ENCODE measurements at places on chromosomes 2 and 18.

DNA sequence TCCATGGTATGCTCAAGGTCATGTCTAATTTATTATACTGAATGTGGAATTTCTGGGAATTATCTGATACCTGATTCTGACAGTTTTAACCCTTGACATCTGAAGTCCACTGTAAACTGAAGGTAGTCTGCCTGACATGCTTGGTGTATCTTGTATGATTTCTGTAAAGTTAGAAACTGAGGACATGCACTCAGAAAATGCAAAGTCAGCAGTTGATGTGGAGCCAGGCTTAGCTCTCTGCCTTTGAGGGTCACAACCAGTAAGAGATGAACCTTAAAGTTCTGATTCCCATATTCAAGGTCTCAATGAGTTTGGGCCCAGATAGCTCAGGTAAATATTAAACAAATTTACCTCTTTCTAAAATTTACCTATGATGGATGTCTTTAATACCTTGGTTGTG is 12.3 kb upstream of the CTLA4 start:
- no peak for DNase-seq

DNA sequence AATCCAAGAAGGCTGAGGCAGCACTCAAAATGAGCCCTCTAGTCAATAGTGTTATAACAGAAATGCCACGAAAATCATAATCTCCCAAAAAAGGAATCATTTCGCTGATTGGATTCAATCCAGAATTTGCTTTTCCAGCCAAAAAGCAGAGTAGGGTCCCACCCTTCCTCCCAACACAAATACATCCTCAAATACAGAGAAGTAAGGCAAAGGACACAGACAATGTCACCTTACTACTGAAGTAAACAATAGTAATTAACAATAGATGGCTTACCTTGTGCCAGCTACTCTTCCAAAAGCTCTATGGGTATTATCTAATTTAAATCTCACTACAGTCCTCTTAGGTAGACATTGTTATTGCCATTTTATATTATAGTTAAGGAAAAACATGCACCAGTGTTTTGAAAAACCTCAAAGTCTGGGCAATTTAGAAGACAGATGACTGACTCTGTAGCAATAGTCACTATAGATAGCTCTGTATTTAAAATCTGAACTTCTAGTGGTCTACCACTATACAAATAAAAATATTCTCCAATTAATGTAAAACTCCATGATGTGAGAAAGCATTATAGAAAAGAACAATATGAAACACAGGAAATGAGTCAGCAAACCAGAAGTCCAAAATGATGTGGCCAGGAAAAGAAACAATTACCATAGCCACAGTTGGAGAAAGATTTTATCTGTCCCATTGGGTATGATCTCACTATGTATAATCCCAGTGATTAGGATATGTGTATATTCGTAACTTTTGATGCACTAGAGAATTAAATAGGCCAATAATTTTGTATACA is 305.0 kb upstream of the ERBB4 start:
- peak; percentile 92 for DNase-seq

GRCh38 chr2:97805776-97806175 is 92.4 kb downstream of the ZAP70 start:
- no peak for DNase-seq

GRCh38 chr2:72665448-72665847 is 160.4 kb downstream of the EXOC6B start:
- no peak for DNase-seq

DNA sequence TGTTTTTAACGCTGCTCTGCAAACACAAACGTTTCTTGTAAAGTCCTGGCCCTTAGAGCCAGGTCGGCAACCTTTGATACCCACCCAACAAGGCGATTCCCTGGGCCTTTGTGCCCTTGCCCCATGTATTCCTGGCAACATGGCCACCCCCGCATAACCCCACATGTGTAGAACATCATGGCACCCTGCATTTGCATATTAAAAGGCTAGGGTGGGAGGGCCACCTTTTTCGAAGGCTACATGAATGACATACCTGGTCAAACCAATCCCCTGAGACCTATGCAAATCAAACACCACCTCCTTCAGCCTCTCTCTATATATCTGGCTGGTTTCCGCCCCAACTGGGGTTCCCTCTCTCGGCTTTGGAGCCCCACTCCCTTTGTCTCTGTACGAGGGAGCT is 105.2 kb downstream of the MYO5B start:
- no peak for DNase-seq

- no peak for DNase-seq
Observed at GRCh38 chr2:74500578-74500946, 1.2 kb upstream of the LBX2 start.

DNA sequence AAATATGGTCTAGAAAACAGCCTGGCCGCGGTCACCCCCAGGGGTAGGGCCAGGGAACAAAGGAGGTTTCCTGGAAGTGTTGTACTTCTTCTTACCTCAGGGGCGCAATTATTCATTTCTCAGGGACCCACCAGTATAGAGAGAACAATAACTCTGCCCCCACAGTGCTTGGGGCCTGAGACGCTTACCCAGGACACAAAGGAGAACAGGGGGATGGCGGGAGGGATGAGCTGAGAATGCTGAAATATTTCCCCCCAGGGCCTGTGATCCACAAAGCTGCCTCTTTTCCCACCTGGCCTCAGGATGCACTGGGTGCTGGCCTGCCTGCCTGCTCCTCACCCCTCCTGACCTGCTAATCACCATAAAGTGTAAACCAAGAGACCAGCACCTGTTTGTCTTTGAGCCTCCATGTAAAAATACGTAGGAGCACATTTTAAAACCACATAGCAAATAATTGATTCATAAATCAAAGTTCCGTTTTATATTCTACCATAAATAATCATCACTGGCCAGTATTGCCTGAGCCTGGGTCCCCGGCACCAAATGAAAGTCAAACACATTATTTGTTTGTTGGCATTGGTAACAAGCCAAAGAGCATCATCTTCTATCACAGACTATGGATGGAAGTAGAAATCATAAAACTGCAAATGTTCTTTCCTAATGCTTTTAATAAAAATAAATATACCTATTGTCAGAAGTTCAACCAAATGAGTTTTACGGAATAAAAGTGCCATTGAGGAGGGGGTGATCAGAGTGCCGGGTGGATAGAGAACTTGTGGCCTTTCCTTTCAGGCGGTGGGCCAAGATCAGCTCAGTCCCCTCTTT is 67.3 kb upstream of the RMDN2 start:
- no peak for DNase-seq

GRCh38 chr2:239726631-239727181 is 298.4 kb downstream of the NDUFA10 start:
- no peak for DNase-seq

- DNase-seq: no peak
Observed at GRCh38 chr2:12124790-12125189, 378.4 kb downstream of the LPIN1 start.

DNA sequence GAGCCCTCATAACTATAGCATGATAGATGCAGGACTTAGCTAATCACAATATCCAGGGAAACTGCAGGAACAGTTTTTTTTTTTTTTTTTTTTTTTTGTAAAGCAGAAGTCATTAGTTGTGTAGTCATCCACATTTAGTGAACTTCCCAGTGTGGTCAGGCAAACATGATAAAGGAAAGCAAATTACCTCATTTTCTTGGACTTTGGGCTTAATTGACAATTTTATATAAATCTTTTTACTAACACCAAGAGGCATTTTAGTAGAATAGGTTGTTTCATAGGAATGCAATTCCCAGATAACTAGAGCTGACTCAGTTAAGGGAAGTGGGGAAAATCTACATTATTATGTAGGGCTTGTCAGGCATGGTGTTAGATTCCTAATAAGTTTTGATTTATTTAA is 142.7 kb upstream of the GCFC2 start:
- peak; percentile 89 for DNase-seq

DNA sequence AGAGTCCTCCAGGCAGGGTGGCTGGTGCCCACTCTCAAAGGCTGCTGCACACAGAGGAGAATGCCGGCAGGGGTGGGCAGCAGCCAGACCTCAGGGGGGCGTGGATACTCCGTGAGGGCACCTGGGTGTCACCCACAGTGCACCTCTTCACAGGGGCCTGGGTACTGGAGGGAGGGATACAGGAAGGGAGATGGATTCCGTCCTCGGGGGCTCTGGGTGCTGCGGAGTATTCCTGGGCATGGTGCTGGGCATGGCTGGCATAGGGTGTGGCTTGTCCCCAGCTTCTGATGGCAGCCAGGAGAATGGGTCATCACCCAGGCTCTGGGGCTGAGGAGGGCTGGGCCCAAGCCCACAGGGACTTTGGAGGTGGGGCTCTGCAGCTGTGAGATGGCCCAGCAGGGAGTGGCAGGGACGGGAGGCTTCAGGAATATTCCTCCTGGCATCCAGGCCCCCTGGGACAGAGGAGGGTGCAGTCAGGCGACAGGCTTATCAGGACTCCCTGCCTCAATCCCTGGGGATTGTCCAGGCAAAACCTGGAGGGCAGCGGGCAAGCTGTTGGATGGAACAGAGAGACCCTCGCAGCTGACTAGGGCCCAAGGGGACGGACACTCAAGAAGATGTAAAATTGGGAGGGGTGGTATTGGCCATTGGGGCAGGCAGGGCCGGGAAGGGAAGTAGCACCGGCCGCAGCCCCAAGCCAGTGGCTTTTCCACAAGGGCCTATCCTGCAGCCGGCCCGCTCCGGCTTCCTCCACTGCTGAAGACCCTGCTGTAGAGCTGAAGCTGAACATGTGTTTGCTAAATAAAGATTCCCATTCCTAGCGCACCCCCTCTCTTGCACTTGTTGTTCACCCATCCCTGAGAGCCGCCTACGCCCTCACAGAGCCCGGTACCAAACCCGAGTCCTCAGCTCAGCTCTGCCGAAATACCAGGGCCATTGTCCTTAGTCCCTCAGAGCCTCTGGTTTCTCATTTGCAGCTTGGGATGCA is 5.7 kb upstream of the KLHL30 start:
- no peak for DNase-seq

GRCh38 chr2:134336921-134337320 is 83.0 kb downstream of the MGAT5 start:
- DNase-seq: no peak

DNA sequence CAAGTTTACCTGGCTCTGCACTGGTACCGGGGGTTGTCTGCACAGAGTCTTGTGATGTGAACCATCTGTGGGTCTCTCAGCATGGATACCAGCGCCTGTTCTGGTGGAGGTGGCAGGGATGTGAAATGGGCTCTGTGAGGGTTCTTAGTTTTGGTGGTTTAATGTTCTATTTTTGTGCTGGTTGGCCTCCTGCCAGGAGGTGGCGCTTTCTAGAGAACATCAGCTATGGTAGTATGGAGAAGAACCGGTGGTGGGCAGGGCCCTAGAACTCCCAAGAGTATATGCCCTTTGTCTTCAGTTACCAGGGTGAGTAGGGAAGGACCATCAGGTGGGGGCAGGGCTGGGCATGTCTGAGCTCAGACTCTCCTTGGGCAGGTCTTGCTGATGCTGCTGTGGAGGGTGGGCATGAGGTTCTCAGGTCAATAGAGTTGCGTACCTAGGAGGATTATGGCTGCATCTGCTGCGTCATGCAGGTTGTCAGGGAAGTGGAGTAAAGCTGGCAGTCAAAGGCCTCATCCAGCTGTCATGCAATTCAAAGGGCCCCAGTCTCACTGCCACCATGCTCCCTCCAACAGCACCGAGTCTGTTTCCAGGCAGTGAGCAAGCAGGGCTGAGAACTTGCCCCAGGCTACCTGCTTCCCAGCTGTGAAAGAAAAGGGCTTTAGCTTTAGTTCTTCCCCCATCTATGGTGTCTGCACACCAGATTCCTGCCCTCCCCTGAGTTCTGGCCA is 278.0 kb downstream of the METTL4 start:
- DNase-seq: no peak

DNA sequence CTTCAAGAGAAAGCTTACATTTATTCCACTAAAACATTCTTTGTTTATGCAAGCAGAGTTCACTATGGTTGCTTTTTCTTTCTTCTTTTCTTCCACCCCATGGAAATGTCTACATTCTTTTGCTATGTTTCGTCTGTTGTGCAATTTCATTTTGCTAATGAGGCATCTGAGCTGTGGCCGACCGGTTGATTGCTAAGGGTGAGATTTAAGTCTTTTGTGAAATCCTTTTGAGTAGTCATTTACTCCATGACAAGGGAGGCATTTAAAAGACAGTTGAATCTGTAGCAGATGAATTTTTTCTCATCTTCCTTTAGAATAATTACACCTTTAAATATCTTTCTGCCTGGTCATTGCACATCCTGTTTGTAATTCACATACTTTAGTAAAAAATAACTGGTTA is 324.1 kb upstream of the THUMPD2 start:
- peak; percentile 56 for DNase-seq

DNA sequence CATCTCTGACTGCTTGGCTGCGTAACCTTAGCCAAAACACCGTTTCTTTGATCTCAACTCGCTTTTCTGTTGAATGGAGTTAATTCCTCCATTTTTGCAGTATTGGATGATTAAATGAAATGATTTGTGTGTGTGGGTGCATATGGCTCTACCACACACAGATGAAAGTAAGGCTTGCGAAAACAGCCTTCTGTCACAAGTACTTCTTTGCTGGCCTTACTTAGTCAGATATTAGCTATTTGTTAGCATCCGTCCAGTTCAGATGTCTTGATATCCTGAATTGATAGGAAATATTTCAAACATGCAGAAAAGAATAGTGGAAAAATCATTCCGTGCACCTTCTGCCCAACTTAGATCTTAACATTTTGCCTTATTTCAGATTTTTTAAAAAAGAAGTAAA is 21.8 kb downstream of the NCOA1 start:
- no peak for DNase-seq

- DNase-seq: no peak
Observed at GRCh38 chr2:238602223-238602960, 175.7 kb downstream of the ASB1 start.

- no peak for DNase-seq
Observed at GRCh38 chr2:134083548-134083947, 170.3 kb upstream of the MGAT5 start.

DNA sequence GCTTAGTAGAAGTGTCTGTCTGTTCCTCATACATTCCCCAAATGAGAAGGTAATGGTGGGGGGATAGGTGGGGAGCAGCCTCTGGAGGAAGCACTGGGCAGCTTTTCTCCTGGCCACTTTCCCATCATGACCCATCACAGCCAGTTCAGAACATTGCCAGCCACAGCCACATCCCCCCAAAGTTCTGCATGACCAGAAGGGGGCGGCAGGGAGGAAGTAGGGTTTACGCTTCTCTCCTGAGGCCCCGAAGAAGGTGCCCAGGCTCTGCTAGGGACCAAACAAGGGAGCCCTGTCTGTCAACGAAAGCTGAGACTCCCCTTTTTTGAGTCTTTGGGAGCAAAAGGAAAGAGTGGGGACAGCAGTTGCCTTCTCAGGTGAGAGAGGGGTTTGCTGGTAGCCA is 7.7 kb downstream of the IGFBP5 start:
- DNase-seq: no peak

DNA sequence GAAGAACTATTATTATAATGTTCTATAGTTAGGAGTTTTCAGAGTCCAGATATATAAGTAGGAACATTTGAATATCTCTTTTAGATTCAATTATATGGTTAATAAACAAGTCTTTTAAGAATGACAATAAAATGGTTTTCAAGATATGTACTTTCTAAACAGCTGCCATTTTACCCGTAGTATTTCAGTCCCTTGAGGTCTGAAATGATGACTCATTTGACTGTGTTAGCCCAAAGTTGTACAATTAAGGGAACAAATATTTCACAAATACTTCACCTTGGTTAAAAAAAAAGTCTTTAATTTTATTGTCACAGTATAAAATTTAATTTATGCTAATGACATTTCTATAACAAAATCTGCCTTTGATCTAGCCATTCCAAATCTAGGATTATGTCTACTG is 91.6 kb upstream of the TANK start:
- no peak for DNase-seq

All from A172 (cell line).